ENCODE measurements at places on chromosomes 2 and 18.

DNA sequence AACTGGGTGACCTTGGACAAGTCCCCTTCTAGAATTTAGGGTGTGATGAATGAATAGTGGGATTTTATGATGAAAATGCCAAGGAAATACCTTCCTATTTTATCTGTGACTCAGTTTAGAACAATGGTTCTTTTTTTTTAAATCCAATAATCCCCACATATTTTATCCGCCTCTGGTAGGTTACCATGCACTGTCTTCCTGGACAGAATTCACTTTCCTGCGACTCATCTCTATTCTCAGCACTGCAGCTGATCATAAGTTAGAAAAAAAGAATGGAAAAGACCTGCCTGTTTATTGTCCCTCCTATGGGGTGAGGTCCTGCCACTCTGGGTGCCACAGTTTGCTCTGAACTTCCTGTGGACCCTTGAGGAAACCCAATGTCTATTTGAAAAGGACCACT lies 73.1 kb downstream of the IRS1 start:
- no peak for DNase-seq

GRCh38 chr18:14025306-14025940 lies 106.8 kb downstream of the ZNF519 start:
- DNase-seq, result no peak

DNA sequence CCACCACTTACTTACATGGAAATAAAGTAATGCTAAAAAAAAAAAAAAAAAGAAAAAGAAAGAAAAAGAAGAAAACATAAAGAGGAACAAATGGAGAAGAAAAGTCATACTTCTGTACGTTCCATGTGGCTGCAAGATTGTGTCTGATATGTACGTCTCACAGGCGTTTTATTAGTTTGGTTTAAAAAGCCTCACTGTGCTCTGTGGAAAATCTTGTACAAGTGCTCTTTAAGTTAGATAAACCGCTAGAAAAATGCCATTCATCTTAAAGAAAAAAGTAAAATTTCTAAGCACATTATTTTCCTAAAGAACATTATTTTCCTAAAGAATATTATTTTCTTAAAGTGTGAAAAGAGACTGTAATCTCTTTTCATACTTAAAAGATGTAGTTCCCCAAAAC lies 165.1 kb downstream of the ZNF521 start:
- DNase-seq, result no peak

- no peak for DNase-seq
Measured at GRCh38 chr2:234863043-234863934, 88.5 kb upstream of the SH3BP4 start.

DNA sequence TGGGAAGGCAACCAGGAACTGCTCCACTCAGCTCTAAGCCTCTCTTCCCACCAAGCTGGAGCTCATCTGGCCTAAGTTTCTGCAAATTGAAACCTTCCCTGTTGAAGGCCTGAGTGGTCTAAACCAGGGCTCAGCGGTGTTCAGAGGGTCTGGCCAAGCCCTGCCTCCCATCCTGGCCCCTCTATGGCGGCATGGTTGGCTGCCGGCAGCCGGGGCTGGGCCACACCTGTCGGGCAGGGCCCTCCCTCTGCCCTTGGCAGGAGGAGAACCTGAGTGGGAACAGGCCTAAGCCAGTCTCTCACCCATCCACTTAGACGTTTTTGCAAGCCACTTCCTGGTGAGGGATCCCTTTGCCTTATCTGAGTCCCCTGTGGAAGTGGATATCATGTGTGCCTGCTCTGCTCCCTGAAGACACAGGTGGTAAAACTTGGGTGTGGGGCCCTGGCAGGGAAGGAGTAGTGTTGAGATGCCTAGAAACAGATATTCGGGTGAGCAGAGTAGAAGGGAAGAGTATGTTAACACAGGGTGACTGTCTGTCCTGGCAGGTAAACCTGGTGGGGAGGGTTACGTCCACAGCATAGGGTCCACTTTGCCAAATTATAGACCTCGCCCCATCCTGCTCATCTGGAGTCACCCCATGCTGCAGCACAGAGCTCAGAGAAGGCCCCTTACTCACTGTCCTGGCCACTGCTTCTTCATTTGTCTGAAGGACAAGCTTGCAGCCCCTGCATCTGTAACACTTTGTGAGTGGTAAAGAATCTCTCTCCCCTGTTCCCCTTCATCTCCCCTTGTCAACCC lies 63.0 kb upstream of the SIX2 start:
- no peak for DNase-seq

DNA sequence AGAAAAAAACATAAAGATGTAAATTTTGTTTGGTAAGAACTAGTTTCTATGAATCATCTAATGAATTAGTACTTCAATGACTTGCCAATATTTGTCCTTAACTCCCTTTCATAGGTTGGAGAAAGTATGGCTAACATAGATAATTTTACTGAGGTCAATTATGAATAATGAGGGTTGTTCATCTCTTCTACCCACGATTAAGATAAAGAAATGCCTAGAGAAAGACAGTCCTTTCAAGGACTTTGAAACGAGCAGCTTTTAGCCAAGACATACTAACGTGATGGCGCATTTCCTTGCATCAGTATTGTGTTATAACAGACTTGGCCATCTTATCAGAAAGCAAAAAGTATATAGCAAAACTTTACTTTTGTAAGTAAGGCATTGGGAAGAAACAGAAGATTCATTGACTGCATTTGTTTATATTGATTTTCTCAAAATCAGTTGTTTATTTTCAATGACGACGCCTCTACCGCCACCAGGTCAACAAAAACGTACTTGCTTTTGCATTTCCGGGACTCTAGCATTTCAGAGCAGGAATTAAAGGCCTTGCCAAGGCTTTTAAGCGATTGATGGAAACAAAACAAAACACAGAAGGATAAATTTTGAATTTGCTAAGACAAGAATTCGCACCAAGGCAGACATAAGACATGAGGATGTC lies 961 bp downstream of the RBM43 start:
- no peak for DNase-seq

GRCh38 chr2:64809216-64809615 lies 155.5 kb upstream of the SERTAD2 start:
- no peak for DNase-seq

DNA sequence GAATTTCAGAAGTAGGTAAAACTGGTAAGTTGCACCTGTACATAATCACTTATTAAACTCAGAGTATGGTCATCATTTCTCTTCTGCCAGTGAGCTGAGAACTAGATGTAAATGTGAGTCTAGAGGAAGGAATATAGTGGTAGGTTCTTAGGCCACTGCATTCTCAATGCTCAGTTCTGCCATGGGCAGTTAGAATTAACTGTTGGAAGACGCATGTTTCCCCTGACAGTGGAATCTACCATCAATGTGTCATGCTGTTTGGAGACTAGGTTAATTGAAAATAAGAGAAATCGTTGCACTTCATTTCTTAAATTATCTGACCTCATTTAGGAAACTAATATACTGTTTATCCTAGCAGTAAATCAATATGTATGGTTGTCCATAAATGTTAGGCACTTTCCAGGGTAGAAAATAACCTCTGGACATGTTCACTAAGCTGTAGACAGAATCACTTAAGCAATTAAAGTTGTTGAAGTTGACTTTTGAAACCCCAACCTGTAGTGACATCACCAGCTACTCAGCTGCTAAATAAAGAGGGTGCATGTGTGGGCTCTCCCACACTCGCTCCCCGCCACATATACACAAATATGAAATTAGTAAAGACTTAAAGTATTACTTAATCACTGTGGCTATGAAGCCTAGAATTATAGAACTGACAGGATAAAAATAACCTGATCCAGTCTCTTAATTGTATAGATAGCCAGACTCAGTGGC lies 91.5 kb upstream of the NOSTRIN start:
- no peak for DNase-seq

DNA sequence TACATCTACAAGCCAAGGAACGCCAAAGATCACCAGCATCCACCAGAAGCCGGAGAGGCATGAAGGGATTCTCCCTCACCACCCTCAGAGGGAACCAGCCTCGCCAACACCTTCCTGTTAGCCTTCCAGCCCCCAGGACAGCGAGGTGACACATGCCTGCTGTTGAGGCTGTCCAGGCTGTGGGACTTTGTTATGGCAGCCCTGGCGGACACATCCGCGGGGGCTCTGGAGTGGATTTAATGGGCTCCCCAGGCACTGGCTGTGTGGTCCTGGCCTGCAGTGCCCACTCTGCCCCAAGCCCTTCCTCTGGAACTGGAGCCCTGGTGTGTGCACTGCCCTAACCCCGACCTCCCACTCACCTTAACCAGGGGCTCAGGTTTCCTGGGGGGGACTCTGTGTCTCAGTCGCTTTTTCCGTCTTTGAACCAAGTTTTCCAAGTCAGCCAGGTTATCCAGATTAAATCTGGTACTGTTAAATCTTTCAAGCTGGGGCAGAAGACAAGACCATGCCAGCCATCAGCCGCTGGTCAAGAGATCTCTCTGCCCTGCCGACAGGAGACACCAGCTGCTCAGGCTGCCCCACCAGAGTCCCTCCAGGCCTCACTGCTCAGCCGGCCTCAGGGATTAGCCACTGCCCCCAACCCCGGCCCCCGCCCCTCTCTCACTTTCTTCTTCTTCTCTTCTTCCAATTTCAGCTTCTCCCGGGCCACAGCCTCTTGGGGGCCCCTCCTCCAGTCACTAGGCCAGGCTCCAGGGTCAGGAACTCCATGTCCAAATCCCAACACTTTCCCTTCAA lies 1.9 kb downstream of the ANKRD23 start:
- DNase-seq, result no peak

- DNase-seq, result no peak
Measured at GRCh38 chr2:70903641-70904340, 31.9 kb upstream of the ATP6V1B1 start.

GRCh38 chr2:69784228-69784627 lies 42.3 kb downstream of the ANXA4 start:
- no peak for DNase-seq

GRCh38 chr2:151971301-151972051 lies 127.4 kb downstream of the CACNB4 start:
- no peak for DNase-seq

DNA sequence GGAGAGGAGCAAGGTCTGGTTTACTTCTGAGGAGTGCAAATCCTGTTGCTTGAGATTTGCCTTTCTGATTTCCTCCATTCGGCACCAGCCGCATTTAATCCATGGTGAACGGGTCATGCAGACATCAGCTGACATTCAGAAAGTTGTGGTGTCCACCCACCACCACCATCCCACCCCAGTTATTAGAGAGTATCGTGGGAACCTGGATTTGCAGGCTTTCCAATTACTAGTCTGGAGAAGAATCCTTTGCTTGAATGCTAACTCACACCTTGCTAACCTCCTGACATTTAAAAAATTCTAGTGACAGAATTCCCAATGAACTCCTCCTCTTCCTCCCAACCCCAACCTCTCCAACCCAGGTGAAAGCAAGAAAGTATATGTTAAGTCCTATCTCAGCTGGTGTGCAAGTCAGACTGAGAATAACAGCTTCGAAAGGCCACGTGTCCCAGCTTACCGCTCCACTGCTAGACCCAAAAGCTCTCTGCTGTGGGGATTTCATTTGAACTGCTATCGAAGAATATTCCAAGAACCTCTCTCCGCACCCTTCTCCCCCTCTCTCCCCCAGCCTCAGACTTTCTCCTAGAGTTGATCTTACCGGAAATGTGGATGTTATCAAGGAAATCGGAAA lies 17.7 kb downstream of the BCL11A start:
- DNase-seq, result no peak

GRCh38 chr2:120820953-120821279 lies 85.2 kb downstream of the GLI2 start:
- DNase-seq, result no peak

DNA sequence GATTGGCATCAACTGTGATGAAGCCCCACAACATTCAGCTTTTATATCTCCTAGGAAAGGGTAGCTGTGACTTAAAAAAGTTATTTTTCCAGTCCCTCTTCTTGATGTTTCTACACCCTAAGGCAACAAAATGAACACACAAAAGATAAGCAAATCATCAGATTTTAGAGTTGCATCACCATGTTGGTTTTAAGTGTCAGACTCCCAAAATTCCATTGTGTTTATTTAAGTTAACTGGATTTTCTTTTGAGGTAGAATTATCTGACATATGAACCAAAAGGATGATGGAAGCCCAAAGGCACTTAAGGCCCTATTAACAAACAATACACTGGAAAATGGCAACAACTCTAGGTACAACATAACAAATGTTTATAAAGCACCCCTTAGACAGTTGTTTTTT lies 261.7 kb upstream of the SLC39A10 start:
- no peak for DNase-seq

DNA sequence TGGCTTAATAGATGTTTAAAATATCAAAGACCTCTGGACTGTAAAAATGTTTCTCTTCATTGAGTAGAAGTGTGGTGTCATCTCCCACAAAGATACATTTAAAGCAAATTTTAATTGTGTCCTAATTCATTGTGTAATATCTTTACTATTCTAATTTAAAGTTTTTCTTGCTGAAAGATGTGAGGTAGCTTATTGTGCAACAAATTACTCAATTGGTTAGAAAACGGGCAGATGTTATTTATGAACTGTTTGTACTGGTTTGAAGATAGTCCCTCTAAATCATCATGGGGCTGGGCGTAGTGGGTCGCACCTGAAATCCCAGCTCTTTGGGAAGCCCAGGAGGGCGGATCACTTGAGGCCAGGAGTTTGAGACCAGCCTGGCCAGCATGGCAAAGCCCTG lies 65.3 kb downstream of the CYBRD1 start:
- DNase-seq, result no peak

DNA sequence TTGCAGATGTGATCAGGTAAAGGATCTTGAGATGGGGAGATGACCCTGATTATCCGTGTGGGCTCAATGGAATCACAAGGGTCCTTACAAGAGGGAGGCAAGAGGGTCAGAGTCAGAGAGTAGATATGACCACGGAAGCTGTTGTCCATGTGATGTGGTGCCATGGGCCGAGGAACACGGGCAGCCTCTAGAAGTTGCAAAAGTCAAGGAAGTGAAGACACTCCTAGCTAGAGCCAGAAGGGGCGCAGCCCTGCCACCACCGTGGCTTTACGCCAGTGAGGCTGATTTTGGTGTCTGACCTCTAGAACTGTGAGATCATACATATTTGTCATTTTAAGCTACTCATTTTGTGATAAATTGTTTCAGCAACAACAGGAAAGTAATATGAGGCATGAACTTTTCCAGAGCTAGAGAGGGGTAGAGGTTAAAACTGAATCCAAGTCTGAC lies 114.4 kb downstream of the CAPN13 start:
- DNase-seq, result no peak

DNA sequence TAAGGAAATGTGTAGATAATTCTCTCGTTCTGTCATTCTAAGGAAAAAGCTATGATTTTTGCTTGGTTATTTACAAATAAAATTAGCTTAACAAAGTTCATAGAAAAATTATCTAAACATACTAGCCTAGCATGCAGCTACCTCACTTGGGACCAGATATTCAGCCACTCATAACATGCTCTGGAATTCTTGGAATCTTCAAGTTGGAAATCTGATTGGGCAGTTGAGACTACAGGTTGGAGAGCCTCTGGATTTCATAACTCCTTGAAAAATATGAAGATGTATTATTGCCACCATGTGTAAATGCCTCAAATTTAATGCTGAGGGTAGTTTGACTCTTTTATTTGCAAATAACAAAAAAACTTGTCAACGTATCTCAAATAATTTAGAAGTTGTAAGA lies 132.2 kb upstream of the GULP1 start:
- no peak for DNase-seq

DNA sequence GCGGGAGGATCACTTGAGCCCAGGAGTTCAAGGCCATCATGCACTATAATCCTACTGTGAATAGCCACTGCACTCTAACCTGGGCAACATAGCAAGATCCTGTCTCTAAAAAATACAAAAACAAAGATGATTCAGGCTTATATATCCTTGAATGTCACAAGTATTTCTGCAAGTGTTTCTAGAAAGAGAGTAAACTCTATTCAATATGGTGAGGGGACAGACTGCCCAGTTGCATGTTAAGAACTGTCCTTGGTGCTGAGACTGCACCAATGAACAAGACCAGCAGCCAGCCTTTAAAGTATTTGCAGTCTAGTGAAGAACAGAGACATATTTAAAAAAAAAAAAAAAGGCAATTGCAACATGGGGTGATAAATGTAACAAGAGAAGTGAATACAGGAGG lies 16.4 kb downstream of the MAP3K19 start:
- DNase-seq, result peak; percentile 49
